WERI-Rb-1 (cell line): ENCODE measurements at places on chromosomes 11 and 22.
A peak's percentile ranks its signal among the peaks of the same experiment; 100 is the strongest.

- DNase-seq, result no peak
These were observed 102.1 kb downstream of the FCHSD2 start for GRCh38 chr11:73040046-73040445.

DNA sequence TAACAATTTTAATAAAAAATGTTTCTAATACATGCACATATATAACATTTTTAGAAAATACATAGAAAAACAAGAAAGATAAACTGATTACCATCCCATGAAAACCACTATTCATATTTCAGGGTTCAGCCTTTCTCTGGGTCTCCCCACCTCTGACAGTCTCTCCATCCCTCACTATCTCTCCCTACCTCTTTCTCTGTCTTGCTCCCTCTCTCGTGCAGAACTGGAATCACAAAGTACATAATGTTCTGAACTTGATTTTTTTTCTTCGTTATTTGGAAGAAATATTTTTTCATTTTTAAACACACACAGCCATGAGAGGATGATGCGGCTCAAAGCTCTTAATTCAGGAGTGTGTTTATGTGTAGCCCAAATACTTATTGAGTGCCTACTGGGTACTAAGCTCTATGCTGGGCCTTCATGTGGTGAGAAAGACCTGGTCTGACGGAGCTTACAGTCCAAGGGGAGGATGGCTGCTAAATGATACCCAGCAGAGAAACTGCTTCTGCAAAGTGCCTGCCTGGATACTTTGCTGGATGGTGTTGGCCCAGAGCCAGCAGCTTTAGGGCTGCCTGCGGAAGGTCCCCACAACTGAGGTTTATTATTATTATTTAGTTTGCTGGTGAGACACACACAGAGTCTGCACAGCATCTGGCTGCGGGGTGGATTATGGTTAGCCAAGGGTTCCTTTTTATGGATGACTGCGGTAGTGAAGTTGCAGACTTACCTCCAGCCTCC, 42.6 kb downstream of the SC5D start:
- no peak for DNase-seq

GRCh38 chr11:76768088-76768908, 14.9 kb upstream of the TSKU start:
- peak; percentile 61 for DNase-seq

DNA sequence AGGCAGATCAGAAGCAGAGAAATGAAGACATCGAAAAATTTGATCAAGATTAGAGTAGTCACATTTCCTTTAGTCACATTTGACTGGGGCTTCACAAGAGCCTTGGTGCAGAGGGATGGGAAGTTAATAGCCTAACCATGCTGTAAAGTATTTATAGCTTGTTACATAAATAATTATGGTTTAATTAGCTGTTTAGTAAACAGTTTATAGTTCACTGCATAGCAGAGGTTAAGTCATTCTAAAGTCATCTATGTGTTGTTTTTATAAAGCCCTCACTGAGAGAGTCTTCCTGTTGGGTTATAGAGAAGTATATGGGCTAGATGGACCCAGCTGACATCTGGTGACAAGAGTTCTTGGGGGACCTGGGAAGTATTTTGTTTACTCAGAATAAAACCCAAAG, 47.1 kb downstream of the INSC start:
- no peak for DNase-seq

DNA sequence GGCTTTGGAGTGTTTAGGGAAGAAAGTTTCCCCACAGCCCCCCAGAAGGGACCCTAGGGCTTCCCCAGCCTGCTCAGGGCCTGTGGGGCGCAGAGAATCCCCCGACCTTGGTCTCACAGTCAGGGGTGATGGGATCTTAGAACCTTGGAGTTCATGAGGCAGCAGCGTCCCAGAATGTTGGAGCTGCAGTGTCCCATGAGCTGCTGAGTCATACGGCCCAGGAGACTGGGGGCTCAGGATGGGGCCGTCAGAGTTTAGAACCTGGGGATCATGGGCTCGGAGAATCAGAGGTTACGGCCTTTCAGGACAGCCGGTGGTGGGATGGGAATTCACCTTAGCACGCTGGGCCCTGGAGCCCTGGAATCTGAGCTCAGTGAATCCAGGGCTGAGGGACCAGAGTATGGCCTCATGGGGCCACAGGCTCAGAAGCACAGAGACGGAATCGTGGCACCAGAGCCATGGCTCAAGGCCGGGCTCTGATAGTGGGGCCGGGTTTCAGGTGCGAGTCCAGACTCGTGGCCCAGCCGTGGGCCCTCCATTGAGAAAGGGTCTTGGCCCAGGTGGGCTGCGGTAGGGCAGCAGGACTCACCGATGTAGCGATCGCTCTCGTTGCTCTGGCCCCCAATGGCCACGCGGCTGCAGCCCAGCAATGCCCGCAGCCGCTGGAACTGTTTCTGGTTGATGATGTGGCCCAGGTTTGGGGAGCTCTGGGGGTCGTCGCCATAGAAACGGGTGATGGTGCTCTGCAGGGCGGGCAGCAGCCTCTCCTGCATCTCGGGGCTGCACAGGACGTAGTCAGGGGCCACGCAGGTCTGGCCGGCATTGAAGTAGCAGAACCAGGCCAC, 9.5 kb downstream of the ALDH3B2 start:
- no peak for DNase-seq

- DNase-seq, result no peak
These were observed 3.1 kb downstream of the PKDREJ start for GRCh38 chr22:46260038-46260437.

- no peak for DNase-seq
These were observed 9.4 kb downstream of the MMP7 start for GRCh38 chr11:102521121-102521520.

GRCh38 chr11:96125400-96125799, 201.5 kb upstream of the MTMR2 start:
- DNase-seq, result no peak

DNA sequence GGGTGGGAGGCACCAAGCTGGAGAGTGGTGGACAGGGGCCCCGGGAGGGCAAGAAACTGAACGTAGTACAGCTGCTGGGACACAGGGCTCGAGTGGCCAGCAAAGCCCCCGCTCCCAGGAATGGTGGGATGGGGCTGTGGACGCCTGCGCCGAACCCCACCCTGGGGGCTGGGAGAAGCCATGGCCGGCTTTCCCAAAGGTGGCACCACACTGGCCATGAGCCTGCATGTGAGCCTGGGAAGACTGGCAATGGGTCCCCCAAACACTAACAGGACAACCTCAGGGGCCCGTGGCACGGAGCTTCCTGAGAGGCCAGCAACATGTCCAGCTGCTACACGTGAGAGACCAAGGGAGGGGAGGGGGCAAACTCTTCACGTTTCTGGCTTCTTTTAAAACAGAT, 4.0 kb downstream of the ALG12 start:
- no peak for DNase-seq

GRCh38 chr11:2927851-2928604, 1.2 kb downstream of the PHLDA2 start:
- no peak for DNase-seq

DNA sequence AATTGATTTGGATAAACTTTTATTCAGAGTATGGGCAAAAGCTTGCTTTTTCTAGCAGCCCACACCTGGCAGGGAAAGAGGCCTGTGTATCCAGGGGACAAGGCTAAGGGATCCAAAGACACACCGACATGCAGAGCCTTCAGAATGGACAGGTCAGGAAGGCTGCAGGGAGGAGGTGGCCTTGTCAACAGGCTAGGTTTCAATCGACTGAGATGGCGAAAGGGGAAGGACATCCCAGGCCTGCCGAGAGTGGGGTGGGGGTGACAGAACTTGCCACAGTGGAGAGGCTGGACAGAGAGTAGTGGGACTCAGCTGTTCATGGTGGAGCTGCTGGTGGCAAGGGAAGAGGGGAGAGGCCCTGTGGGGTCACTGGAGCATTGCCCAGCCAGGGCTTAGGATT, 5.3 kb upstream of the SLC39A13 start:
- no peak for DNase-seq

- no peak for DNase-seq
These were observed 5.1 kb upstream of the P2RX6 start for GRCh38 chr22:21009638-21010425.

- DNase-seq, result peak; percentile 46
These were observed 9.8 kb upstream of the DDX10 start for GRCh38 chr11:108654994-108655631.

DNA sequence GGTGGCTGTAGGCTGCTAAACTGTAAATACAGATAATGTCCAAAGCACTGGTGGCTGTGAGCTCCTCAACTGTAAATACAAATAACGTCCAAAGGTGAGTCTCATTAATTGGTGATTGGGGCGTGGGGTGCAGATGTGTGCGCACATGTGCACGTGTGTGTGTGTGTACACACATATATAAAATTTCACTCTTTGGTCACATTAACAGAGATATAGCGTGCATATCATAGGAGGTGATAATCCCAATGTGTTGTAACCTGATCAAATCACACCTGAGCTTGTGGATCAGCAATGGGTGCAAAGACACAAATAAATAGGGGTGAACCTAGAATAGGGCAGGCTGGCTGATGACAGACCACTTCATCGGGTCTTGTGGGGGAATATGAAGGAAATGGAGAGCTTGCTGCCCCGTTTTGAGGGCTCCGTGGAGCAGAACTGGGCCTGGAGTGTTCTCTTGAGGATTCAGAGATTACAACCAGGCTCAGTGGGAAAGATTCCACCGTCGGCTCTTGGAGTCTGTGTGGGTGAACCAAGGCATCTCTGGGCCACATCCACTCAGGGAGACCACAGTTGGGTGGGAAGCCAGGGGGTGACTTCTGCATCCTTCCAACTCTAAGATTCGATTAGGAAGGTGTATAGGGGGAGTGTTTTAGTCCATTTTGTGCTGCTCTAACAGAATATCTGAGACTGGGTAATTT, 24.9 kb upstream of the OSBPL5 start:
- no peak for DNase-seq

DNA sequence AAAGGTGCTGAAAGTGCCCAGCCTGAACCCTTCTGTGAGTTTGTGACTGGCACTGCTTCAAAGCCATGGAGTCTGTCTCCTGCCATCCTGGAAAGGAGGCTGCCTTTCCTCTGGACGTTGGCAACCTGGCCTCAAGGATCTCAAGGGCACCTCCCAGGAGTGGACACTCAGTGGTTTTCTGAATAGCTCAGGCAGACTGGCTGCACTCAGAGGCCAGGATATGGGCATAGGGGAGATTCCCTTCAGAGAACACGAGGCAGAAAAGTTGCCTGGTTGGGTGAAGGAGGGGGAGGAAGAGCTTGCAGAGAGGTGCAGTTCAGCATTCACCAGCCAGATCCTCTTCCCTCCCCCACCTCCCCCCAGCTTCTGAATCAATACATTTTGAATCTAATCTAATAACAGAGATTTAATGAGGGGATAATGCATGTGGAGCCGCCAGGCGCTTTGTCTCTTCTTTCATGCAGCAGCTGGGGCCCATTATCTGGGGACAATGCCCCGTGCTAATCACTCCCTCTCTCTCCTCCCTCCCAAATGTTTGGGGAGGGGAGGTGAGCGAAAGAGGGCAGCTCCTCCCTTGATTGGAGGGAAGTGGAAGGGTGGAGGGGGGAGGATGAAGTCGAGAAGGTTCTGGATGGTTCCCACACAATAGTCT, 17.7 kb downstream of the HTR3A start:
- peak; percentile 65 for DNase-seq

- no peak for DNase-seq
These were observed 8.3 kb downstream of the PRR5L start for GRCh38 chr11:36304351-36304750.

- DNase-seq, result no peak
These were observed 8.2 kb downstream of the ARHGEF12 start for GRCh38 chr11:120344302-120345004.

DNA sequence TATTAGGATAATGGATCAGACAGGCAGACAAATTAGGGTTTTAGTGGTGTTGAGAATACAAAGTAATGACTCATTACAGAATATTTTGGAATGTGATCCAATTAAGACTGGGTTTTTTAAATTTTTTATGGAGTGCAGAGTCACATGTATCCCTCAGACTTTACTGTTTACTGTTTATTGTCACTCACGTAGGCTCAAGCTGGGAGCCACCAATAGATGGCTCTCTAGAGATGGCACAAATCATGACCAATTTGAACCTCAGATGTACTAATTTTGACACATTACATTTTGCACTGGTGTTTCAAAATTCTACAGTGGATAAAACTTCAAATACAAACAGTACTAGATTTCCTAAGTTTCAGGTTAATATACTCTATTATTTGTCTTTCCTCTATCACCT, 53.6 kb upstream of the ANO3 start:
- DNase-seq, result no peak

- peak; percentile 33 for DNase-seq
These were observed 2.8 kb downstream of the GALNT18 start for GRCh38 chr11:11618973-11619435.

DNA sequence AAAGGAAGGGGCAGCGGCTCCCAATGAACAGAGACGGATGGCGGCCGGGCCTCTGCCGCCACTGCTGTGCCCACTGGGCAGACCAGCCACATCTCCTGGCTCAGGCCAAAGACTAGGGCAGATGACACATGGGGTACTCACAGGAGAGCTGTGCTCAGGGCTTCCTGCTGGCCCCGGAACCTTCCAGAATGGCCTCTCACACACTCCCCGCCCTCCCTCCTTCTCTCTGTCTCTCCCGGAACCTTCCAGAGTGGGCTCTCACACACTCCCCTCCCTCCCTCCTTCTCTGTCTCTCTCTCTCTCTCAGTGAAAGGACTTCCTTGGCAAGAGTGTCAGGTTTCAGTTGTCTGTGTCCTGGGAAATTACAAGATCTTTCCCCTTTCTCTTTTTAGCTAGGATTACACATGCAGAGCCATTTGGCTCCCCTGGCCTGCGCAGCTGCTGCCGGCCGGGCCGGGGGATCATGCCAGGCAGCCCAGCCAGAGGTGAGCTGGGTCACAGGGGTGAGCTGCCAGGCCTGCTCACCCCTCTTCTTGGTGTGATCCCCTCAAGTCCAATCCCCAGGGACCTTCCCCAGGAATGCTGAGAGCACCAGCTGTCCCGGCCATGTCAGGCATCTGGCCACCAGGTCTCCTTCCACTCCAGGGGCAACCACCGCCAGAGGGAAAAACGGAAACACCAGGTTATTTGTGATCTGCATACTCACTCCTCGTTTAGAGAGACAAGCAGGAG, 45.3 kb upstream of the ADA2 start:
- DNase-seq, result no peak

- no peak for DNase-seq
These were observed 34.1 kb downstream of the CSNK2A3 start for GRCh38 chr11:11318961-11319360.

DNA sequence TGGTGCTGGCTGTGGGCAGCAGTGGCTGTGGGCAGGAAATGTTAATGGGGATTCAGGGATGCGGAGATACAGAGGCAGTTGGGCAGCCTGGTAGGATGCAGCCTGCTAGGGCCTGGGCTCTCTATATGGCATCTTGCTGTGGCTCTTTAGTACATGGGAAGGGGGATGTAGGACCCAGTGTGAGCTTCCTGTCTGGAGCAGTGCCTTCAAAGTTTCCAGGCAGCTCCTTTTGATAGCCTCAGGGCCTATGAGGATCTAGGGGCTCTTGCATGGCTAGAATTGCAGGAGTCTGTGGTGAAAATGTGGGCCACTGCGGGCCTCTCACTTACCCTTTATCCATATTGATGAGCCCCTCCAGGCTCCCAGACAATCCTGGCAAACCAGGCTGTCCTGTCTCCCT, 213.2 kb upstream of the SNX19 start:
- no peak for DNase-seq

- no peak for DNase-seq
These were observed 270.2 kb downstream of the CTTN start for GRCh38 chr11:70668204-70669202.

GRCh38 chr11:108559904-108560303, 33.7 kb downstream of the EXPH5 start:
- no peak for DNase-seq

- no peak for DNase-seq
These were observed 93.8 kb downstream of the TRIM29 start for GRCh38 chr11:120044011-120044675.

GRCh38 chr11:93524858-93525257, 18.3 kb downstream of the SMCO4 start:
- DNase-seq, result no peak
